Stimulated activated CD8-positive, alpha-beta memory T cell treated with anti-CD3 and anti-CD28 coated beads, Interleukin-7, amount 100 ng/mL, for 48 hours (primary cell): ENCODE measurements at places on chromosomes 7 and 10.

- DNase-seq = no peak
These were observed 98.7 kb downstream of the PROSER2 start for GRCh38 chr10:11921800-11922392.

- no peak for DNase-seq
These were observed 124.2 kb upstream of the PCGF5 start for GRCh38 chr10:91096274-91096673.

GRCh38 chr7:23685731-23686130 is 5.7 kb downstream of the FAM221A start:
- no peak for DNase-seq

GRCh38 chr7:104174798-104175197 is 33.0 kb downstream of the ORC5 start:
- DNase-seq = no peak

DNA sequence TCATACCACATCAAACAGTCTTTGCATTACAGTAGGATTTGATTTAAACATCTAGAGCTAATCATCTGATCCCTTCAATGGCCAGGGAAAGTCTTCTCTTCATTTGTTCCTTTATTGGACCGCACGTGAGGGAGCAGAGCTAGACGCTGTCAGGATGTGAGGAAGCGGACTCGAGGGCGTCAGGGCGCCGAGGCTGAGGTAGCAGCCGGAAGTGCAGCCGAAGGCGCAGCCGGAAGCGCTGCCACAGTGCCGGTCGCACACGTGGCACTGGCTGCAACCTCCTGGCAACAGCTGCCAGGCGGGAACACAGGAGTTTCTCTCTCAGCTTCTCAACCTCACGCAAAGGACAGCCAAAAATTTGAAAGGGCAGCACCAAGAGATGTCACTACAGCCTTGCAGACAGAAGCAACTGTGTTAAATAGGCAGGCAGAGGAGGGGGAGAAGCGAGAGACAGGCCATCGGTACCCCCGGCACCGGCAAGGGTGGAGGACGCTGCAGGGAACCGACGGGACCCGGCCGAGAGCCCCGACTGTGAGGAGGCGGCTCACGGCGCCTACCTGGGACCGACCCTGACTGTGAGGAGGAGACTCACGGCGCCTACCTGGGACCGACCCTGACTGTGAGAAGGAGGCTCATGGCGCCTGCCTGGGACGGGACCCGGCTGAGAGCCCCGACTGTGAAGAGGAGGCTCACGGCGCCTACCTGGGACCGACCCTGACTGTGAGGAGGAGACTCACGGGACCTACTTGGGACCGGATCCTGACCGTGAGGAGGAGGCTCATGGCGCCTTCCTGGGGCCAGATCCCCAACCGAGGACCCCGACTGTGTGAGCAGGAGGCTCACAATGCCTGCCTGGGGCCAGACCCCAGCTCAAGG is 32.3 kb downstream of the VIPR2 start:
- DNase-seq = no peak

DNA sequence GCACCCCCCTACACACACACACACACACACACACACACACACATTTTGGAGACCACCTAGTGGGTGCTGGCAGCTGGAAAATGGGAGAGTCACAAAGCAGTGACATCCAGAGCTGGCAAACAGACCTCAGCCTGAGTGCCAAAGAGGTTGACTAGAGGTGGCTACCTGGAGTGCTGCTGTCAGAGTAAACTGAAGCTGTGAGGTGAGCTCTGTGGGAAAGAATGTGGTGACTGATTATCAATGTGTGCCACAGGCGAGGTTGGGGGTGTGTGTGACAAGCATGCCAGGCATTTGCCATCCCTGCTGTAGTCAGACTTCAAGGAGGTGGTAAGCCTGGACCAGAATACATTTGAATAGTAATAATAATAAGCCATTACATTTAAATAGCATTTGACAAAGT is 120.6 kb downstream of the SLIT1 start:
- no peak for DNase-seq

DNA sequence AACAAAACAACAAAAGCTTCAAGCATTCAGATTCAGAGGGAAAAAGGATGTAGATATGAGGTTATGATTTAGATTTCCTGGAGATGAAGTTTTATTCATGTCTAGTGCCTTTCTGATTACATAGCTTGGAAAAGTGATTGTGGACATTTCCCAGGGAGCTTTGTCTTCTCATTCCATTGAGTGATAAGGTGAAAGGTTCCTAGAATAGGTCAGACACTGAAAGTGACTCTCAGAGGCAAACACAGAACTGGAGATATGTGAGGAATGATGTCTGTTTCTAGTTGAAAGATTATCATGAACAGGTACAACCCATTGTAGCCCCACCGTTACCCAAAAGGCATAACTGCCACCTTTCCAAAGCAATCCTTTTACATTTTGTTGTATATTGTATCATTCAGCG is 179.5 kb downstream of the CDCA7L start:
- no peak for DNase-seq

GRCh38 chr7:70830060-70830395 is 301.9 kb upstream of the GALNT17 start:
- DNase-seq = no peak

DNA sequence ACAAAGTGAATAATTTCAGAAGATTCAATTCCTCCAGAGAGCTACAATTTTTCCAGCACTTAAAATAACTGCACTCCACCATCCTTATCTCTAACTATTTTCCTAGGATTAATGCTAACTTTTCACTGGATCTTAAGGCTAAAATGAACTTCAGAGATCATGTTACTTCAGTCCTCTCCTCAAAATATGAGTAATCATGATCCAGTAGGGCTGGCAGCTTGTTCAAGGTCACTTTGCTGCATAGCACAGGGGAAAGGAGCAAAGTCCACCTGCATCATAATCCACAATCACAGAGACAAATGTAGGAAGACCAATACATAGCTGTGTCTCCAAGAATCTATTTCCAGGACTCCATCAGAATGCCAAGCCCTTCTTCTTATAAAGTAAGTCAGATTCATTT is 150.3 kb downstream of the LRRTM3 start:
- DNase-seq = no peak

DNA sequence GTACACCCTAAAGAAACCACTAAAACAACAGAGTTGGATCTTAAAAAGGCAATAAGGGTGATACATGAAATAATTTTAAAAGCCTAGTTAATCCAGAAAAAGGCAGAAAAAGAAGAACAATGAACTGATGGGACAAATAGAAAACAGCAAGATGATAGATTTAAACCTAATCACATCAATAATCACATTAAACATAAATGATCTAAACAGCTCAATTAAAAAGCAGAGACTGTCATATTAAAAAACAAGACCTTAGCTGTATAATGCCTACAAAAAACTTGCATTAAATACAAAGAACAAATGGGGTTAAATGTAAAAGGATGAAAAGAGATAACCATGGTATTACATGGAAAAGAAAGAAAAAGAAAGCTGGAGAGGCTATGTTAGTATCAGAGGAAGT is 96.2 kb downstream of the RTKN2 start:
- no peak for DNase-seq

GRCh38 chr10:48221814-48222213 is 52.7 kb downstream of the FRMPD2 start:
- no peak for DNase-seq

- DNase-seq = no peak
These were observed 21.4 kb downstream of the LAT2 start for GRCh38 chr7:74231232-74231590.

GRCh38 chr7:151243408-151244195 is 4.9 kb downstream of the SMARCD3 start:
- no peak for DNase-seq

GRCh38 chr7:55567571-55567970 is 4.7 kb downstream of the VOPP1 start:
- DNase-seq = no peak

- no peak for DNase-seq
These were observed 56.8 kb upstream of the FAM171A1 start for GRCh38 chr10:15427843-15428414.

- no peak for DNase-seq
These were observed 87.7 kb downstream of the PTPRZ1 start for GRCh38 chr7:121960678-121961077.

GRCh38 chr7:94374721-94375566 is 19.8 kb upstream of the COL1A2 start:
- no peak for DNase-seq

- no peak for DNase-seq
These were observed 40.2 kb upstream of the PROSER2 start for GRCh38 chr10:11782793-11783557.

GRCh38 chr7:141189231-141189630 is 115.4 kb downstream of the TMEM178B start:
- no peak for DNase-seq

- no peak for DNase-seq
These were observed 252.8 kb downstream of the ELFN1 start for GRCh38 chr7:1922870-1923236.

- no peak for DNase-seq
These were observed 143.2 kb downstream of the PRKG1 start for GRCh38 chr10:51217505-51217904.

DNA sequence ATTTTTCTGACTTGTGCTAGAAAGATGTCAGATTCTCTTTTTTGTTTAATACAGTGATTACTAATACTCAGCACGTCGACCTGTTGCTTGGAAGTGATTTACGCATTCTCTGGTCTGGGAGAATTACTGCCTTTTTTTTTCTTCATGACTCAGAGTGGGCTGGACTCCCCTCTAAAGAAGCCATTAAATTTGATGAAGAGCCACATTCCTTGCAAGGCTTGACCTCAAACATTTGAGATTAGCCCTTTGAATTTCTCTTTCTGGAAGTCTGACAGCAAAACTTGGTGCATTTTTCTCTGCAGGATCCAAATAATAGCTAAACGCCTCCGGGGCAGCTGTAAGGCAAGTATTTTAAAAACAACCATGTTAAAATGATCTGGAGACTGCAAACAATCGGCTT is 171.6 kb downstream of the GALNT17 start:
- DNase-seq = no peak

GRCh38 chr10:58082248-58082647 is 185.4 kb downstream of the IPMK start:
- no peak for DNase-seq

DNA sequence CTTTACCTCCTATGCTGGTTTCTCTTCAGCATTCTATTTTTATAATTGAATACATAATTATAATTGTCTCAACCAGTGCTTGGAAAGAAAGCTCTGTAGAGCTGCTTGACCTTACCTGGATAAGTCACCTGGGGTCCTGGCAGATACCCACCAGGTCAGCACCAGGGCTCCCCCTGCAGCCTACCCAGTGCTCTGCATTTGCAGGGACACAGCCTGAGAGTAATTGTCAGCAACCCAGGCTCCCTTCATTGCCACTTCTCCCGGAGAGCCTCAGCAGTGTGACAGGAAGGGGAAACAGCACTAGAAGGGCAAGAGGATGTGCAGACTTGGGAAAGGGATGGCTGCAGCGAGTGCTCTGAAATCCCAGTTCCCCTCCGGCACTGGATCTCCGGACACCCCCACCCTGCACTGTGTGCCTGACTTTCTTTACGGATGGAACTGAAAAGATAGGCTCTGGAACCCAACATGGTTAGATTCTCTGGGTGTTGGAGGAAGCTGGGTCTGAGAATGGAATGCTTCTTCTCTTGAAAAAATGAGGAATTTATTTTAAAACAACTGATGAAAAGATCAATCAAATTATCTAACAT is 11.4 kb upstream of the PAX4 start:
- DNase-seq = no peak

DNA sequence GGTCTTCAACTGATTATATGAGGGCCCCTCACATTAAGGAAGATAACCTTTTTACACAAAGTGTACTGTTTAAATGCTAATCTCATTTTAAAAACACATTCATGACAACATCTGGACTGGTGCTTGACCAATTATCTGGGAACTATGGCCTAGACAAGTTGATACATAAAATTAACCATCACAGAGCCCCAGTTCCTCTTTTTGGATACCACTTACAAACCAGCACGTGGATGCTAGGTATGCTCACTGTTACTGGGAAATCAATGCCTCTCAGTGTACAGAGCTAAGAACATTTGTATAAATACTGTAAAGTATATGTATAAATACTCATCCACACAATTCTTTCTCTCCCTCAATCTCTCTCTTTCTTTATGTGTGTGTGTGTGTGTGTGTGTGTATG is 1217.8 kb upstream of the LRRTM3 start:
- DNase-seq = no peak

GRCh38 chr10:116263870-116264655 is 8.9 kb downstream of the GFRA1 start:
- no peak for DNase-seq

DNA sequence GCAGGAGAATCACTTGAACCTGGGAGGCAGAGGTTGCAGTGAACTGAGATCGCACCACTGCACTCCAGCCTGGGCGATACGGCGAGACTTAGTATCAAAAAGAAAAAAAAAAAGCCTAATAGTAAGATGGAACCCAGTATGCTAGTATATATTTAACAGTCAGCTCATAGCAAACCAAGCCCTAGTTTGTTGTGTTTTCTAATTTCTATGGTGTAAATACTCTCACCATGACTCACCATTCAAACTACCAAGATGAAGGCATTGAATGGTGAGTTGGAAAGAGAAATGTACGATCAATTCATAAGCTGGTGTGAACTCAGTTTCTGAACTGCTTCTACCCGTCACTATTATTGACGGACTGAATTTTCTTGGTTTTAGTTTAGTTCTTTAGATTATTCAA is 173.7 kb upstream of the KAT6B start:
- DNase-seq = no peak

- no peak for DNase-seq
These were observed 128.5 kb downstream of the SND1 start for GRCh38 chr7:127780489-127780888.

GRCh38 chr10:91797048-91797690 is 1.1 kb upstream of the TNKS2 start:
- DNase-seq = no peak

DNA sequence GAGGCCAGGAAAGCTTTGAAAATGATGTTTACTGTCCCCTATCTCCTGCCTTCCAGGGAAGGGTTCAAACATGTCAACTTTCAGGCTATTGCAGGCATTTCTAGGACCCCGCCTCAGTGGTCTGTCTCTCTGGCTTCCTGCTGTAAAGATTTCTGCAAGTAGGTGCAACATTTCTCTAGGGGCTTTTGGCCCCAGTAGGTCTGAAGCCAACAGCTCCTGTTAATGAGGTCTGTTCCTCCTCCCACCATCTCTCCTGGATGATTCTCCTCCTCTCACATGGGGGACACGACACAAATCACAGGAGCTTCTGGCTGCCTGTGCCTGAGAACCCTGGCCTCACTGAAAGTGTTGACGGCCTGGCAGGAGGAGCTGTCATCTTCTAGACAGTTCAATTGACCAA is 194.3 kb downstream of the CYP26A1 start:
- DNase-seq = no peak
